A673 (cell line): ENCODE measurements at places on chromosomes 7 and 10.
A peak's percentile ranks its signal among the peaks of the same experiment; 100 is the strongest.

GRCh38 chr10:33279811-33280602 is 54.5 kb downstream of the NRP1 start:
- no peak overlapping the region for H3K4me3 ChIP-seq
- H3K27ac ChIP-seq: no peak overlapping the region
- peaks cover 3% of the 10 kb centered on the region for H3K4me1 ChIP-seq

DNA sequence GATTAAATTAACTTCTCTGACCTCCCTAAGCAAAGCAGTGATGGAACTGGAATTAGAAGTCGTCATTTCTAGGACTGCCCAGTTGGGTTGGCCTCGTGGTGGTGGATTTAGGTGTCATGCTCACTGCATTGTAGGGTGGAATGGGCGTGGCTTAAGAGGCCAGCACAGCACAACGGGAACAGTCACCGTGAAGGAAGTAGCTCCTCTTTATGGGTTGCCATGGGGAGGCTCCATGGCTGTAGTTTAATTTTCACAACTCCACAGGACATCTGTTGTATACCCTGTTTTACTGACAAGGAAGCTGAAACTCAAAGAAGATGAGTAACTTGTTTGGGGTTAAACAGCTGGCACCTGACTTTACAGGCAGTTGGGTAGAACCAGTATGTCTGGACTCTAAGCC is 208.3 kb downstream of the CELF2 start:
- H3K36me3 ChIP-seq: no peaks in the 10 kb centered on the region
- H3K27me3 ChIP-seq: peaks cover 63% of the 10 kb centered on the region
- H3K4me1 ChIP-seq: no peaks in the 10 kb centered on the region

DNA sequence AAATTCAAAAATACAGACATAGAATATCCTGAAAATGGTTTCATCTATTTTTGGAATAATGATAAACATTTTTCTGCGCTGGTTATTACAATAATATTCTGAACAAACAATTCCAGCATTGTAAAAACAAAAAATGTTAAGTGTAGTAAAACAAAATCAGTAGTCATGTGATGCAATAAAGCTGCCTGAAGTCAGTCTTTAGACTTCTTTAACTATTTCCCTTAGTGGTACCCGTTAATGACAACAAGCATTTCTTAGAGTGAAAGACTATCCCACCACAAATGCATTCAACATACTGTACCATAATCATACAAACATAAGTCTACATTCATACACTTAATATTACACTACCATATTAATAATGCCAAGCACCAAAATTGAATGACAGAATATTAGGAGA is 1.6 kb downstream of the SKAP2 start:
- H3K4me3 ChIP-seq: no peak overlapping the region
- H3K4me1 ChIP-seq: no peaks in the 10 kb centered on the region
- no peak overlapping the region for H3K27ac ChIP-seq

GRCh38 chr10:70320751-70321150 is 36.9 kb upstream of the NPFFR1 start:
- no peak for DNase-seq
- peak overlapping the region; percentile 19 for H3K27ac ChIP-seq
- H3K4me3 ChIP-seq: no peak overlapping the region

- H3K4me3 ChIP-seq: no peak overlapping the region
- peaks cover 10% of the 10 kb centered on the region for H3K4me1 ChIP-seq
- no peak overlapping the region for H3K27ac ChIP-seq
- no peaks in the 10 kb centered on the region for H3K27me3 ChIP-seq
- no peak for DNase-seq
Measured at GRCh38 chr10:34954142-34954541, 136.0 kb downstream of the CUL2 start.

GRCh38 chr7:155259866-155260497 is 37.7 kb upstream of the INSIG1 start:
- H3K4me1 ChIP-seq: peaks cover 7% of the 10 kb centered on the region
- no peaks in the 10 kb centered on the region for H3K36me3 ChIP-seq
- H3K27ac ChIP-seq: no peak overlapping the region
- no peak overlapping the region for H3K4me3 ChIP-seq

DNA sequence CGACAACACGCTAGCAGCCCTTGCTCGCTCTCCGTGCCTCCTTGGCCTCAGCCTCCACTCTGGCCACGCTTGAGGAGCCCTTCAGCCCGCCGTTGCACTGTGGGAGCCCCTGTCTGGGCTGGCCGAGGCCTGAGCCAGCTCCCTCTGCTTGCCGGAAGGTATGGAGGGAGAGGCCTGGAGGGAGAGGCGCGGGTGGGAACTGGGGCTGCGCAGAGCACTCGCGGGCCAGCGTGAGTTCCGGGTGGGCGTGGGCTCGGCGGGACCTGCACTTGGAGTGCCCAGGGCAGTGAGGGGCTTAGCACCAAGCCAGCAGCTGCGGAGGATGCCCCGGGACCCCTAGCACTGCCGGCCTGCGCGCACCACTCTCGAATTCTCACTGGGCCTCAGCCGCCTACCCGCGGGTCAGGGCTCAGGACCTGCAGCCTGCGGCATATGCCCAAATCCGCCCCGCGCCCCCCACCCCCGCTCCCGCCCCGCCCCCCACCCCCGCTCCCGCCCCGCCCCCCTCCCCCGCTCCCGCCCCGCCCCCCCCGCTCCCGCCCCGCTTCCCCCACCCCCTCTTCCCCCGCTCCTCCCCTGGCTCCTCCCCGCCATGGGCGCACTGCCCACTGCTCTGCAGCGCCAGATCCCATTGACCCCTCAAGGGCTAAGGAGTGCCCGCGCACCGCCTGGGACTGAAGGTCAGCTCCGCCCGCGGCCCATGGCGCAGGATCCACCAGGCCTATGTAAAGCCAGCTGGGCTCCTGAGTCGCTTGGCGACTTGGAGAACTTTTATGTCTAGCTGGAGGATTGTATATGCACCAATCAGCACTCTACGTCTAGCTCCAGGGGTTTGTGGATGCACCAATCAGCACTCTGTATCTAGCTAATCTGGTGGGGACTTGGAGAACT is 15.9 kb upstream of the ACBD5 start:
- no peak overlapping the region for H3K4me3 ChIP-seq
- H3K4me1 ChIP-seq: no peaks in the 10 kb centered on the region
- peaks cover 38% of the 10 kb centered on the region for H3K27me3 ChIP-seq
- peak; percentile 8 for DNase-seq

- DNase-seq: peak; percentile 91
- peak overlapping the region; percentile 62 for H3K27ac ChIP-seq
- H3K27me3 ChIP-seq: peaks cover 3% of the 10 kb centered on the region
- peak overlapping the region; percentile 40 for H3K4me3 ChIP-seq
- peaks cover 8% of the 10 kb centered on the region for H3K36me3 ChIP-seq
- H3K4me1 ChIP-seq: peaks cover 25% of the 10 kb centered on the region
Measured at GRCh38 chr7:97027427-97028234, 3.0 kb upstream of the DLX5 start.
